ENCODE measurements at places on chromosomes 1 and 21.

GRCh38 chr1:244028701-244029100, 22.4 kb upstream of the ZBTB18 start:
- DNase-seq, result no peak

GRCh38 chr1:73500154-73500553, 697.8 kb downstream of the LRRIQ3 start:
- no peak for DNase-seq

- DNase-seq, result no peak
Observed at GRCh38 chr1:118262865-118263264, 77.8 kb upstream of the SPAG17 start.

DNA sequence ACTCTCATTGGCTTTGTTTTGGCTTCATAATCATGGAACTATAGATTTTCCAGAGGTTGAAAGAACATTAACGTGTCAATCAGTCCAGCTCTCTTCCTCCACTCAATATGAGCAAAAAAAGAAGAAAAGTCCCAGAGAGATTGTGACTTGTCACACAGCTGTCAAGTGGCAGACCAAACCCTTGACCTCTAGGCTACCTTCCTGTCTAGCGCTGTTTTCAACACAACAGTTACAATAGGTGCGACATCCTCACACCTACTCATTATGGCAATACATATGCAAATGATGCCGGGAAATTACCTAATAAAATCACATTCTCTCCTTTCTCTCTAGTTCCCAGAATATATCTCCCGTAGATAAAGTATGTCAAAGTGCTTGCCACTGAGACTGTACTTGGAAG, 1.1 kb downstream of the WARS2 start:
- DNase-seq, result no peak

- no peak for DNase-seq
Observed at GRCh38 chr1:144551107-144551542, 41.6 kb upstream of the PPIAL4F start.

- no peak for DNase-seq
Observed at GRCh38 chr1:57341721-57342120, 82.1 kb downstream of the DAB1 start.

GRCh38 chr1:112762541-112763500, 47.7 kb upstream of the PPM1J start:
- peak; percentile 40 for DNase-seq

DNA sequence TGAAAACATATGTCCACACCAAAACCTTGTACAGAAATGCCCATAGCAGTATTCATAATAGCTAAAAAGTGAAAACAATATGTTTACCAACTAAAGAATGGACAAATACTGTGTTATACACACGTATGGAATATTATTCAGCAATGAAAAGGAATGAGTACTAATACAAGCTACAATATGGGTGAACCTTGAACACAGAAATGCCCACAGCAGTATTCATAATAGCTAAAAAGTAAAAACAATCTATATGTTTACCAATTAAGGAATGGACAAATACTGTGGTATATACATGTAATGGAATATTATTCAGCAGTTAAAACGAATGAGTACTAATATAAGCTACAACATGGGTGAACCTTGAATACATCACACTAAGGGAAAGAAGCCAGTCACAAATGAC, 3.0 kb downstream of the BTG3 start:
- no peak for DNase-seq

GRCh38 chr1:174274452-174274851, 115.1 kb downstream of the RABGAP1L start:
- no peak for DNase-seq

- peak; percentile 95 for DNase-seq
Observed at GRCh38 chr1:23581219-23581618, 21.9 kb upstream of the ID3 start.

DNA sequence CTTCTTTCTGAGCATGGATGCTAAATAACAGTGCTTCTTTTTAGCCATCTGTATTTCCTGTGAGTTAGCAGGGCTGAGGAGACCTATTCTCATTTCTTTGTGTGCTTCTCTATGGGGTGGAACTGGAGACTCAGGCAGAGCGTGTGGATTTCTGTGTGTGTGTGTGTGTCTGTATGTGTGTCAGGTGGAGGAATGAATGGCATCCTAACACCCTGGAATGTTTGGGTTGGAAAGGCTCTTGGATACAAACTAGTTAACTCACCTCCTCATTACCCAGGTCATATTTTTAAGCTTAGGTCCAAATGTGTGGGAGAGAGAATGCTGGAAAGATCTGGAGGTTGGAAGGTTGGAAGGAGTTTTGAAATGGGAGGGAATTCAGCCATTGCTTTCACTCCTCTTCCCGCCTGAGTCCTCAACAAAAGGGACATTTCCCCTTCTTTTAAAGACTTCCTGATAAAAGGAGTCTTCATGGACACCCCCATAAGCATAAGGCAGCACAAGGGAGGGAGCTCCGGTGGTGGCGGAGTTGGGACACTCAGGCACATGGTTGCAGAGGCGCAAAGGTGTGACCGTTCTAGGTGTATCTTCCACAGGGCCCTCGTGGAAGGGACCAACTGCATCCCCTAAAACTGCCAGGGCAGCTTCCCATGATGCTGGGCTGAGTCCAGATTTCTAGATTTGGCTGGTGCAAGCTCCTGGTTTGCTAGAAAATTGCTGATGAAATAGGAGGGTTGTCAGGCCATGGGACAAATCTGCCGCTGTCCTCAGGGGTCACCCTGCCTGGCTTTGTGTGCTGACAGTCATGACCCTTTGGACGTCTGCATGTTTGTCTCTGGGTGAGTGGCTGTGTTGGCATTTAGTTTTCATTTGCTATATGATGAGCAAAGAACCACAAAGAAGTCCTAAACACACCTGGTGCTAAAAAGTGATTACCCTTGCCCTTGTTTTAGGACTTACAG, 37.6 kb downstream of the MTARC1 start:
- no peak for DNase-seq

GRCh38 chr1:204569478-204569877, 53.3 kb downstream of the MDM4 start:
- no peak for DNase-seq

GRCh38 chr1:246632281-246633168, 66.3 kb downstream of the CNST start:
- DNase-seq, result no peak

- DNase-seq, result no peak
Observed at GRCh38 chr1:215181518-215181917, 99.0 kb downstream of the KCNK2 start.

- no peak for DNase-seq
Observed at GRCh38 chr1:145994391-145995120, 1.8 kb downstream of the TXNIP start.

DNA sequence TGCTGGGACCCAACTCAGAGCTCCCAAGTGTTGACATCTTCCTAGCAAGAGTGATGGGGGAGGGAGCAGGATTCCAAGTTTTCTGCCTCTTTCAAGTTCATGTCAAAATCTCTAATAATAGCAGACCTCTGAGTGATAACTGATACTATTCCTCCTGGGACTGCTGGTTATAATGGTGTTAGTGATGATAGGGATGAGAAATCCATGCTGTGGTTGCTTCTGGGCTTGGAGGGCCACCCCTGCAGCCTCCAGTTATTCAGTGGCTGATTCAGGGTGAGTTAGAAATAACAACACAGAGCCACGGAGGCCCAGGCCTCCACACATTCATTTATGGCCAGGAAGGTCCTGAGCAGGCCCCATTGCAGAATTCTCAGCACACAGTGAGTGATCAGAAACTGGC, 40.6 kb upstream of the ARTN start:
- no peak for DNase-seq

GRCh38 chr1:8090241-8090702, 64.2 kb upstream of the ERRFI1 start:
- DNase-seq, result no peak

- no peak for DNase-seq
Observed at GRCh38 chr1:162213281-162213912, 143.9 kb downstream of the NOS1AP start.

- DNase-seq, result no peak
Observed at GRCh38 chr1:77281491-77282186, at the start of gene AK5. Gene AK5 (plus strand): TSS chr1:77282019. CDS start chr1:77282314, 295 bp downstream.

- no peak for DNase-seq
Observed at GRCh38 chr1:111761717-111762116, 6.0 kb downstream of the DDX20 start.

DNA sequence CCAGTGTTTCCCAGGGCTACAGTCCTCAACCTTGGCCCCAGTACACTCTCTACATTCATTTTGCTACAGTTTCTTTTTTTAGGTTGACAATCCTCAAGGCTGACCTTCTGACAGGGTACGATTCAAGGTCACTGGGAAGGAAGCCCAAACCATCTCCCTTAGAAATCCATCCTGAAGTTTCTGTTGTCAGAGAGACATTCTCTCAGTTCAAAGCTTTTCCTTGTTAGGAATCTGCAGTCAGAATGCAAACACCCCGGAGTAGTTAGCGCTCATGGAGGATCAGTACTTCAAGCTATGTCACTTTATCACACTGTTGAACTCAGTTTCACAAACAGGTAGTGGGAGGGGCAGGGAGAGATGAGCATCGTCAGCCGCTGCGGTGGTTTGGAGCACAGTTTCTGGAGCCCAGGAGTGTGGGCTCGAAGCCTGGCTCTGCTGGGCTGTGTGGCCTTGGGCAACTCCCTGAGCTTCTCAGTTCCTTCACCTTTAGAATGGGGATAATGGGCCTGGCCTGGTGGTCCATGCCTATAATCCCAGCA, 4.2 kb downstream of the SLC2A5 start:
- no peak for DNase-seq

GRCh38 chr1:149885339-149886120, 13.8 kb upstream of the BOLA1 start:
- DNase-seq, result peak; percentile 96

DNA sequence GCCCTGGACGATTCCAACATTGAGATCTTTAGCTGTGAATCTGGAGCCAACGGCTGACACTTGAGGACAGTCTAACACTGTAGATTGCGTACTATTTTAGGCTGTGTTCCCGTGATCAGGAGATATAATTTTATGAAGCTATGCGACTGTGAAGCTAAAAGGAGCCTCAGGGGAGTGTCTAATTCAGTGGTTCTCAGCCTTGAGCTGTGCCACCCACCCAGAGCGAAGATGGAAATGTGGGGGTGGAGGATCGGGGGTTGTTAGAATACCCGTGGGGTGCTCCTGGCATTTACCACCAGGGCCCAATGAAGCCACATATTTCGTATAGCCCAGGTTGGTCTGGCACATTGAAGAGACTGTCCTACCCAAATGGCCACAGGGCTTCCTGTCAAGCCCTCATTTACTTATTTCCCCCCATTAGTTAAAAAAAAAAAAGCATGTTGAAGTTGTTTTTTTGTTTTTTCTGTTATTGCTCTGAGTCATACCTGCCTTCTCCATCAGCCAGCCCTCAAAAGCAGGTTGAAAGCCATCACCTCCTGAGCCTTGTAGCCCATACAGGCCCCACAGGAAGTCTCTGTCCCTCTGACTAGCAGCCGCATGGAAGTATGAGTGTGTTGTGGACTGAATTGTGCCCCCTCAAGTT, 141.7 kb downstream of the GALNT2 start:
- DNase-seq, result no peak
